ENCODE measurements at places on chromosomes 11 and 22. TPM values are rescaled to one million over a fixed set of nuclear protein-coding genes. Genes with fewer than 3 reads are reported as not detected.

DNAJB7 gene
- total RNA-seq: 24.9 TPM

PRAME gene
- total RNA-seq: not detected

C11orf86 gene
- total RNA-seq: 56.1 TPM

ZNF215 gene
- total RNA-seq: 3.3 TPM

MAPK8IP1 gene
- 11.1 TPM for total RNA-seq

BMAL1 gene
- 40.8 TPM for total RNA-seq
